T-helper 9 cell (primary cell): ENCODE measurements at places on chromosomes 2 and 18.

- no peak for DNase-seq
Measured at GRCh38 chr18:53785811-53786210, 438.7 kb downstream of the MBD2 start.

DNA sequence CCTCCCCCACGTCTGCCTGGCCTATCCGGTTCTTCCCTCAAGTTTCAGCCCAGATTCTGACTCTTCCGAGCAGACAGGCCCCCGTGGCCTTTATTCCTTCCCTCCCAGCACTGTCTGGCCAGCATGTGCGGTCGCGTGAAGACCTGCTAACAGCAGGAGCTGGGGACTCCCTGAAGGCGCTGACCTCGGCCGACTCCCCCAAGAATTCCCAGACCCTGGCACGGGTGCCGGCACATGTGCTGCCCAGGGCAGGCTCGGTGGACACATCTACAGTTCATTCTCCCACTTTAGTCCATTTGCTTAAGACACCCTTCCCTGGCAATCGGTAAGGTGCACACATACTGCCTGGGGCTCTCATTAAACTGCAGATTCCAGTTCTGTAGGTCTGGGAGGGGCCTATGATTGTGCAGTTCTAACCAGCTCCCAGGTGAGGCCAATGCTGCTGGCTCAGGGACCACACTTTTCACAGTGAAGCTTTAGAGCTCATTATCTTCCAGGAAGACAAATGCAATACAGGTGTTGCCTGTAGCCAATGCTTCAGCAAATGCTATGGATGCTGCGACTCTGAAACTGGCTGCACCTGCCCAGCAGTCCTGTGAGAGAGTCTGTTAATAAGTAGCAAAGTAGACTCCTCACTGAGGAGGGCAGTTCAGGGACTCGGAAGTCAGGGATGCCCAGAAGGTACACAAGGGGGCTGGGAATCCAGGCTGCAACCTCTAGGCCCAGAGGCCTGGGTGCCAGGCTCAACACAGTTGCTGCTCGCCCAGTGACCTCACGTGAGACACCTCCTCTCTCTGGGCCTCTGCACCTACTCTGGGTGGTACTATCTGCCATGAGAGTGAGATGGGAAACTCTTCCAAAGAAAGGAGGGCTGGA lies 45.4 kb upstream of the TAF1B start:
- DNase-seq = no peak

- DNase-seq = peak; percentile 69
Measured at GRCh38 chr2:218396688-218397462, 2.8 kb upstream of the CTDSP1 start.

DNA sequence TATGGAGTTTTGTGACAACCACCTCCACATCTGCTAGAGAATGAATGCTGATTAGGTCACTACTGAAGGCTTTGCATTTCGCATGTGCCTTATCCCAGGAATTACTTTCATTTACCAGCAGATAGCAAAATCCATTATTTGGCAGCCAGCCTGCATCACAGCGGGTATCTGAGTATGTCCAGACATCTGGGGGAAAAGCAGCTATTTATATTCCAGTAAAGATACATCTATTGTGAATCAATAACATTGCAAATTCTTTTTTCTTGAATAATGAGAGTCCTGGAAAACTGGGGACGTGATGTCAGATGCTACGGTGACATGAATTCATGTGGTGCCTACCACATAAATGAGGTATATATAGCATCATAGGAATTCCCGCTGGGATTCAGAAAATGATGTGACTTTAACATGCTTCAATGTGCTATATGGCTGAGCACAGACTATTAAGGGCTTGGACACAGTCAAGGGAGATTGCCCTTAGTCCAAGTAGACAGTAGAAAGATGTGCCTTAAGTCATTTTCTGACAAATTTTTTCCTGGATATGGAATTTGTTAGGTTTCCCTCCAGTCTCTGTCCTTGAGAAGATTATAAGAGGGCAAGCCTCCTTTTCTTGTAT lies 84.2 kb upstream of the CD302 start:
- no peak for DNase-seq

DNA sequence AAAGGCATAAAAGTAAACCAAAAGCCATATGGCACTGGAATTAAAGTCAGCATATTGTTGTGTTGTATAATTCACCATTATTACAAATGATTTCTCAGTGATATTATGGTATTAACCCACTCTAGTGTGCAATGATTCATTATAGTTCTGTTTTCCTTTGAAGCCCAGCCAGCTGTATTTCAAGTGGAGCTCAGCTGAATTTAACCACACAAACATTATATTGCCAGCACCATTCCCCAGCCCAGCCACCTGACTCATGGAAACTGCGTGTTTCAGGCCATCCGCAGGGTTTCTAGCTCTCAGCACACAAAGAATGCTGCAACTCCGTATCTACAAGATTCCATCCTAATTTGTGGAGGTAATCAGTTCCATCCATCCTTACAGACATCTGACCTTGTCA lies 166.8 kb upstream of the CHAC2 start:
- DNase-seq = no peak

DNA sequence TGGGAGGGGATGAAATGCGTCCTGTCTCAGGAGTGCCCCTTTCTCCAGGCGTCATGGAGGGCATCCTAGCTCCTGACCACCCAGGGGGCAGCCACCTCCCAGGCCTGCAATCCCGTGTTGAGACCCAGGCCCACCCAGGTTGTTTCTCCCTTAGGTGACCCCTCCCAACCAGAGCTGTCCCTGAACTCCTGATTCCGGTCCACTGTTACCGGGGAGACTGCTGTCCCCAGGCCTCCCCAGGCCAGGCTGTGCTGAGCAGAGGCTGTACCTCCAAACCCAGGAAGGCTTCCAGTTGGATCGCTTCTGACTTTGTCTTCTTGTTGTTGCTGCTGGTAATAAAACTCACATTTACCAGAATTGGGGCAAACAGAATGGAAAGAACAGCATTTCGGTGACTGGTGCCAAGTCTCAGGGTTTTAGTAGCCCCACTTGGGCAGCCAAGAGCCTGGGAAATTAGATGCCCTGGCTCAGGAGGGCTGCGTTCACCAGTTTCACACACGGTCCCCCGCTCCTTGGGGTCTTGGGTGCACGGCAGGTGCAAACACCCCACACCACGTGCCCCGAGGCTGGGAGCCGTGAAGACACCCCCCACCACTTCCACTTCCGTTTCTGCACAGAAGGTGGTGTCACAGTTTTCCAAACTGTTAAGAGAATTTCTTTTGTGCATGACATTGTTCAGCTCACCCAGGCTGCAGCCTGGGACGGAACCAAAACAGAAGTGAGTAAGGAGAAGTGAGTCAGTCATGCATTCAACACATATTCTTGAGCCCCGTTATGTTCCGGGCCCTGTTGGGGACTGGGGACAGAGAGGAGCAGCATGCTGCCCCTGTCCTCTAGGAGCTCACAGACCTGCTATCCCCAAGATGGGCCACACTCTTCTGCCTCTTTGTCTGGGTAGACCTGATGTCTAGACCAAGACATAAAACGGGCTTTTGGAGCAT lies 29.4 kb downstream of the ITM2C start:
- no peak for DNase-seq

GRCh38 chr2:184053326-184053725 lies 545.0 kb upstream of the ZNF804A start:
- no peak for DNase-seq

DNA sequence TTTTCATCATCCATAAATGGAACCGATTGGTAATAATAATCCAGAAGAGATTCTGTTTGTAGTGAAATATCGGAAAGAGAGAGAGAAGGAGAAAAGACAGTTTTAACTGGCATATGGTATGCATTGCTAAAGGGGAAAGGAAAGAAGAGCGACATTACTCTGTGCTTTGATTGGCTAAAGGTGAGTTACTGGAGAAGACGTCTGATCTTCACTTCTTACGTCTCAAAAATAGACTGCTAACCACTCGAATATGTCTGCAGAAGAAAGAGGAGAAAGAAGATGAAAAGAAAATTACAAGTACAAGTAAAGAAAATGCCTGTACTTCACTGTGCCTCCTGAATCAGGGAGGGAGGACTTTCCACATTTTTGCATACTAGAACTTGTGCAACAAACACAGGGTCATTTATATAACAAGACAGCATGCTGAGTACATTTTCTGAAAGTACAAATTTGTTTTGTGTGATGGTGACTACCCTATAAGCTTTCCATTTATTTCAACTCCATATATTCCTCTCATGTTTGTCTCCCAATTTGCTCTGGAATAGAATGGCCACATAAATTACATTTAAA lies 787.2 kb downstream of the RNF144A start:
- no peak for DNase-seq

DNA sequence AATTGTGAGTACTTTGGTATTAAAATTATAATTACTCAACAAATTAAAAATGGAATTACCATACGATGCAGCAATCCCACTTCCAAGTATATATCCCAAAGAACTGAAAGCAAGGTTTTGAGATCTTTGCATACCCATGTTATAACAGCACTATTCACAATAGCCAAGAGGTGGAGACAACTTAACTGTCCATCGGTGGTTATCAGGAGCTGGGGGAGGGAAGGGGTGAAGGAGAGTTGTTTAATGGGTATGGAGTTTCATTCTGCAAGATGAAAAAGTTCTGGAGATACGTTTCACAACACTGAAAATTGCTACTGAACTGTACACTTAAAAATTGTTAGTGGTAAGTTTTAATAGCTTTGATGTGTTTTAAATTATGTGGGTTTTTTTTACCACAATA lies 25.7 kb downstream of the RAB10 start:
- DNase-seq = no peak

DNA sequence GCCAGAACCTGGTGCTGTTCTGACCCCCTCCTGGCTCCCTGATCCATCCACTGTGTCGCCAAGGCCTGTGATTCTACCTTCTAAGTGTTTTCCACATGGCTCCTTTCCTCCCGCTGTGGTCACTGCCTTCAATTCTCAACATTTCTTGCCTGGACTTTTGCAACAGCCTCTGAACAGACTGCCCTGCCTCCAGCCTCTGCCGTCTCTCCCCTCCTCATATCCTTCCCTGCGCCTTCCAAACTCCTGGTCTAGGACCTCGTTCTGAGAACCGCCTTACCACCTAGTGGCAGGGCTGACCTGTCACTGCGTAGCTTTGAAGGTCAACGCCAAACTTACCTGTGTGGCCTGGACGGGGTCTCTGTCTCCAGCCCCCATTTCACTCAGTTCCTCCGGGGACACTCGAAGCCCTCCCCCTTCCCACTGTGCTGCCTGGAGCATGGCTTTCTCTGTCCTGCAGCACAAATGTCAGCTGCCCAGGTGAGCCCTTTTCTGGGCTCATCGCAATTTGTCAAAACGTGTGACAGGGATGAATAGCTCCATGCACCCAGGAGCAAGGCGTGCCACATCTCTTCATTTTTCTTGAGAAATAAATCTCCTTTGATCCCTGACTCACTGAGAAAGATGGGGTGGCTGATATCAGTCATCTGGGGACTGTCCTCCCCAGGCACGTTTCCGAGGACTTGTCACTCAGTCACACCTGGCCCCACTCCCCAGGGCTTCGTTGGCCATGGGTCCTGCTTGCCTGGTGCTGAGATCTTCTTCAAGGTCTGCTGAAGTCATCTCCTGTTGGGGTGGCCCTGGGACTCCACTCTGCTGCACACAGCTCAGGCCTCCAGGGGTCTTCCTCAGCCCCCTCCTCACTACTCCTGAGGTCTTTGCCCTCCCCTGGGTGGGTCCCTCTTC lies 46.7 kb downstream of the LDLRAD4 start:
- no peak for DNase-seq

DNA sequence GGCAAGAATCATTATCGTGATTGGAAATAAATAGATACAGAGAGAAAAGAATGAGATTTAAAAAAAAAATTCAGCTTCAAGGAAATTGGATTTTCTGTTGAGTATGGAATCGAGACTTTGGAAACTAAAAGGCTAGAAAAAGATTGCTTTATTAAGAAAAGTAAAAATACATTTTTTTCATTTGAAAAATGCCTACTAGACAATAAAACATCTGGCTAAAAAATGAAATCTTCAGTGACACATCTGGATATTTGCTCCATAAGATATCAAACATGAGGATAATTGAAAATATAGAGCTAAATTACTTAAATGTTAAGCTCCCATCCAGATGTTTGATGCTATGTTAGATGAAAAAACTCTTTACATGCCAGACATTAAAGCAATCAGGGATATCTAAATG lies 879.5 kb downstream of the TSN start:
- no peak for DNase-seq

DNA sequence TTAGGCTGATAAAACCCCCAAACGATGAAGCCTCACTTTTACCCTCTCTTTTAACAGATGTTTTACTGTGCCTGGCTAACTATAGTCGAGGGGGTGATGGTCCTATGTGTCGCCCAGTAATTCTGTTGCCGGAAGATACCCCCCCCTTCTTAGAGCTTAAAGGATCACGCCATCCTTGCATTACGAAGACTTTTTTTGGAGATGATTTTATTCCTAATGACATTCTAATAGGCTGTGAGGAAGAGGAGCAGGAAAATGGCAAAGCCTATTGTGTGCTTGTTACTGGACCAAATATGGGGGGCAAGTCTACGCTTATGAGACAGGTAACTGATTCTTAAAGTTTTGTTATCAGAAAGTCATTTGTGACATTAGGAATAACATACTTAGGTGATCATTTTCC lies 20.4 kb downstream of the MSH6 start:
- no peak for DNase-seq

DNA sequence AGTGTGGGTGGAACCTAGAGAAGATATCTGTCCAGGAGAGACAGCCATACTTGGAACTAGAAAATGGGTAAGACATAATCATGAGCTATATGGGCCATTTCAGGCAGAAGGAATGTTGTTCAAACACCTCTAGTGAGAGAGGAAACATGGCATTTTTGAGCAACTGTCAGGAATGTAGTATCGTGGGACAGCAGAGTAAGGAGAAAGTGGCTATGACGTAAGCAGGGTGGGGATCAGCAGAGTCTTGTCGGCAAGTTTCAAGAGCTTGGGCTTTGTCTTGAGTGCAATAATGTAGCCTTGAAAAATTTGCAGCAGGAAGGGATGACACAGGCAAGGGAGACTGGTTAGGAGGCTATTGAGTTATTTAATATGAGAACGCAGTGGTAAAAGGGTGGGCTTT lies 20.4 kb downstream of the SERPINB7 start:
- no peak for DNase-seq

GRCh38 chr2:144451443-144451842 lies 68.5 kb downstream of the ZEB2 start:
- no peak for DNase-seq

GRCh38 chr2:212914392-212914791 lies 237.0 kb downstream of the IKZF2 start:
- no peak for DNase-seq

GRCh38 chr18:66640431-66640830 lies 36.5 kb upstream of the CDH19 start:
- DNase-seq = no peak

- no peak for DNase-seq
Measured at GRCh38 chr2:145350011-145350410, 830.1 kb upstream of the ZEB2 start.
